Prostate gland (tissue), 2 donors: ENCODE measurements at places on chromosomes 12 and 14. TPM values are rescaled to one million over a fixed set of nuclear protein-coding genes. Genes with fewer than 3 reads are reported as not detected.

GRCh38 chr12:70609203-70609602 is 28.0 kb downstream of the PTPRB start:
- H3K4me3 ChIP-seq = peak overlapping the region; percentile 29
- no peaks in the 10 kb centered on the region for H3K27me3 ChIP-seq
- no peak for DNase-seq

DNA sequence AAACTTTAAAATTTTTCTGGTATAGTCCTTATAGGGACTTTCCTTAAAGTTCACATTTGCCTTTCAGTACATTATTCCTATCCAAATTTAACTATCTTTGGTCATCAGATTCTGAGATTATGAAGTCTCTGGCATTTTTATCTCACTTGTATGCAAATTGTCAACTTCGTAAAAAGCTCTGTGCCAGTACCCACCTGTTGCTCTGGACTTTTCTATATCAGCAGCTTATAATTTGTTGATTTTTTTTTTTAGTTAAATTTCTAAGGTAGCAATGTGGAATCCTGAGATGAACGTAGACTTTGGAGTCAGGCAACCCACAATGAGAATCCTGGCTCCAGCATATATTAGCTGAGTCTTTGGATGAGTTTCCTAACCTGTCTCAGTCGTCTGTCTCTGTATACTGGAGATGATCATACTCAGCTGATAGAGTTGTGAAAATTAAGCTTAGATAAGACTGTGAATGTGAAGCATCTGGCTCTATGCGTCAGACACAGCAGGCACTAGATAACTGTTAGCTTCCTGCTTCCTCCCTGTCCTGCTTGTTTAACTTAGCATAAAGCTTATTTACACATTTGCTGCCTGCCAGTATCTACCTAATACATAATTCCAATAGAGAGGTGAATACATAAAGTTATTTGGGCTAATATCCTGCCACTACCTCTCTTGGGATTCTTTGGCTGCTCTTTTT is 59.8 kb downstream of the MARK3 start:
- no peaks in the 10 kb centered on the region for H3K36me3 ChIP-seq
- no peak overlapping the region for H3K27ac ChIP-seq

DNA sequence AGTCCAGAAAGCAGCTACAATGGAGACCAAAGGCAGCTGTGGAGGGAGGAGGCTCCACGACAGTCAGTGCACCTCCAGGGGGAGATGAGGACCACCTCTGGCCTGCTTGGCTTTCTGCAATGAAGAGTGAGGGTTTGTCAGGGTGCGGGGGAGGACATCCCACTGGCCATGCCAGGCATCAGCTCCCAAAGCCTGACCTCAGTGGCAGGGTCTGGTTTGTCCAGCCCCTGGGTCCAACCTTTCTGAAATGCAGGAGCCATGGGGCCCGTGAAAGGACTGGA is 35.2 kb downstream of the SLC6A12 start:
- no peaks in the 10 kb centered on the region for H3K36me3 ChIP-seq
- no peak overlapping the region for H3K27ac ChIP-seq
- H3K4me1 ChIP-seq = no peaks in the 10 kb centered on the region
- no peak overlapping the region for H3K4me3 ChIP-seq
- DNase-seq = no peak

HOTAIR gene
- not detected for total RNA-seq

DNA sequence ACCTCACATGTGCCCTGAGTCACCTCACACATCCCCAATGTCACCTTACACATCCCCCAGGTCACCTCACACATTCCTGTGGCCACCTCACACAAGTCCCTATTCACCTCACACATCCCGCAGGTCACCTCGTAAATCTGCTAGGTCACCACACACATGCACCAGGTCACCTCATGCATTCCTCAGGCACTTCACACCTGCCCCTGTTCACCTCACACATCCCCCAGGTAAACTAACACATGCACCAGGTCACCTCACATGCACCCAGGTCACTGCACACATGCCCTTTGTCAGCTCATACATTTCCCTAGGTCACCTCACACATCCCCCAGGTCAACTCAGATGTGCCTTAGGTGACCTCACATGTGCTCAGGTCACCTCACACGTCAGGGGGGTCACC is 639.8 kb downstream of the TMEM121 start:
- no peaks in the 10 kb centered on the region for H3K27me3 ChIP-seq
- no peak overlapping the region for H3K27ac ChIP-seq
- no peaks in the 10 kb centered on the region for H3K4me1 ChIP-seq
- no peak for DNase-seq
- H3K4me3 ChIP-seq = no peak overlapping the region
- H3K36me3 ChIP-seq = no peaks in the 10 kb centered on the region

- no peaks in the 10 kb centered on the region for H3K4me1 ChIP-seq
- no peaks in the 10 kb centered on the region for H3K36me3 ChIP-seq
- H3K27ac ChIP-seq = peak overlapping the region; percentile 7
- H3K4me3 ChIP-seq = no peak overlapping the region
- DNase-seq = peak; percentile 54
These were observed 147.4 kb upstream of the EGLN3 start for GRCh38 chr14:34098045-34098984.

DNA sequence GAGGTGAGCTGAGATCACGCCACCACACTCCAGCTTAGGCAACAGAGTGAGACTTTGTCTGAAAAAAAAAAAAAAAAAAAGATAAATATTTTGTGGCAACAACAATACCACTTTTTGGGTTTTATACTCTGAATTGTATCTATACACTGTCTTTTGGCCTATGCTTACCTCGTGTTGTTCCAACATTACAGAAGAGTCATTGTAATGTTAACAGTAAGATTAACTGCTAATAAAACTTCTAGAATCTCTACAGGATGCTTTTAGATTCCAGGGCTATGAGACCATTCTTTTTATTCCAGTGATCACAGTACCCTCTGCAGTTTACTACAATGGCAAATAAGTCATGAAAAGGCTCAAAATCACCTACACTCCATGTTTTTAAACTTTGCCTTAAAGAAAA is 11.6 kb downstream of the IFT81 start:
- no peaks in the 10 kb centered on the region for H3K27me3 ChIP-seq
- H3K4me3 ChIP-seq = no peak overlapping the region
- no peaks in the 10 kb centered on the region for H3K4me1 ChIP-seq
- H3K27ac ChIP-seq = peak overlapping the region; percentile 21

DNA sequence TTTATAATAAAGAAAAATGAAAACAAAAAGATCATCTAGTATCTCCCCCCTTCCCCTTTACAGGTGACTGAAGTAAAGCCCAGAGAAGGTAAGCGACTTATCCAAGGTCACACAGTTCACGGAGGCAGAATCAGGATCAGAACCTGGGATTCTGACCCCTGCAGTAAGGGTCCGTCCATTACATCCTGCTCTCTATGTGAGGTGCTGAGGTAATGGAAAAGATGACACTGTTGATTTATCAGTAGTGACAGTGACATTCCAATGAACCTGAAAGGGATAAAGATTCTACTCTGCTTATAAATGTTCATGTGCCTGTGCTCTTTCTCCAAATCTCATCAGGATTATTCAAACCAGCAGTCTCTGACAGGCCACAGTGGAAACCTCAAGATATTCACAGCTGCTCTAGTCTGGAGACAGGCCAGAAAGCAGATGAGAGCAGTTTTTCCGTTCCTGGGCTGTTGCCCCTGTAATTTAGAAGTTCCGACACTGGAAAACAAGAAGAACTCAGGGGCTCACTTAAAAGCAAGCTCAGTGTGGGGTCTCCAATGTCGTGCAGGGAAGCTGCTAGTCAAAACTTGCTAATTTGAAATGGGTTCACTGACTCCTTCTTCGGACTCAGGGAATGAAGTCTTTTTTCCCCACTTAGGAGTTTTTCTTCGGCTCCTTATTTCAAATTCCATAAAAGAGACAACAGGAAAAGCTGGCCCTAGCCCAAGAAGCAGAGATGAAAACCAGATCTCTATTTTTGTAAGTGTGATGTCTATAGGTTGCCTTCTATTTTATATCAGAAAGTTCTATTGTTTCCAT is 131.8 kb upstream of the EEA1 start:
- no peaks in the 10 kb centered on the region for H3K27me3 ChIP-seq
- no peaks in the 10 kb centered on the region for H3K4me1 ChIP-seq
- no peak for DNase-seq
- H3K36me3 ChIP-seq = no peaks in the 10 kb centered on the region
- no peak overlapping the region for H3K4me3 ChIP-seq

- no peaks in the 10 kb centered on the region for H3K27me3 ChIP-seq
- H3K4me3 ChIP-seq = no peak within 1 kb of the TSS
- DNase-seq = no peak
- no peak within 1 kb of the TSS for H3K27ac ChIP-seq
- H3K36me3 ChIP-seq = no peaks in the 10 kb centered on the region
- H3K4me1 ChIP-seq = peaks cover 11% of the 10 kb centered on the region
These were observed at the start of gene RNASE13 for GRCh38 chr14:21034707-21035106. RNASE13 (minus strand) TSS chr14:21034807; CDS start chr14:21034288, 519 bp downstream.

- H3K4me3 ChIP-seq = peak overlapping the region; percentile 73
- peaks cover 17% of the 10 kb centered on the region for H3K4me1 ChIP-seq
- no peaks in the 10 kb centered on the region for H3K27me3 ChIP-seq
- H3K27ac ChIP-seq = peak overlapping the region; percentile 93
These were observed 1.9 kb downstream of the TMEM253 start for GRCh38 chr14:21102521-21103410.

DNA sequence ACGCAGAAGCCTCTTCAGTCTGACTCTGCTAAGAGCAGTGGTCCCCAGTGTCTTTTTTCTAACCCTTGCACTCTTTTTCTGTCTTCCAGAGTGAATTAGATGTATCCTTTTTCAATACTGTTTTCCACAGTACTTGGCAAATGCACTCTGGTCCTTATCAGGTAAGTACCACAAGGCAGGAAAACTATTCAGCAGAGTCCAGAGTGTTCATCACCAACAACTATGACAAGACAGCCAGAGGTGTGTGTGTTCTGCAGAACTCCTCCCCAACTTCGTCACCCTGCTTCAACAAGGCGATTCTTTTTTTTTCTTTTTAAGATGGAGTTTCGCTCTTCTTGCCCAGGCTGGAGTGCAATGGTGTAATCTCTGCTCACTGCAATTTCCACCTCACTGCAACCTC is 54.3 kb upstream of the STRN3 start:
- no peak overlapping the region for H3K27ac ChIP-seq
- peaks cover 2% of the 10 kb centered on the region for H3K4me1 ChIP-seq
- no peaks in the 10 kb centered on the region for H3K27me3 ChIP-seq
- no peak overlapping the region for H3K4me3 ChIP-seq
